ENCODE measurements at places on chromosomes 4 and X.

- H3K27ac ChIP-seq = no peak overlapping the region
- H3K27me3 ChIP-seq = peaks cover 6% of the 10 kb centered on the region
- H3K36me3 ChIP-seq = no peaks in the 10 kb centered on the region
- H3K4me1 ChIP-seq = no peaks in the 10 kb centered on the region
Observed at GRCh38 chr4:54440394-54441136, 211.5 kb downstream of the PDGFRA start.

GRCh38 chr4:622996-623913, 2.1 kb upstream of the PDE6B start:
- no peaks in the 10 kb centered on the region for H3K27me3 ChIP-seq
- no peaks in the 10 kb centered on the region for H3K36me3 ChIP-seq
- no peak overlapping the region for H3K27ac ChIP-seq
- H3K4me3 ChIP-seq = no peak overlapping the region

DNA sequence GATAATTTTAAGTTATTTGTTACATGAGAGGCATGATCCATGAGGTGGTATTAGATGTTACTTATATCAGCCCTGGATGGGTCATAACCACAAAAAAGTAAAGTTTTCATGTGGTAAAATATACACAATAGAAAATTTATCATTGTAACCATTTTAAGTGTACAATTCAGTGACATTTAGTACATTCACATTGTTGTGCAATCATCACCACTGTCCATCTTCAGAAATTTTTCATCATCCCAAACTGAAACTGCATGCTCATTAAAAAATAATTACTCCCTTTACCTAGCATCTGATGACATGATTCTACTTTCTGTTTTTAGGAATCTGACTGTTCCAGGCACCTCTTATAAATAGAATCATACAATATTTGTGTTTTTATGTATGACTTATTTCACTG, 11.2 kb downstream of the GK2 start:
- no peaks in the 10 kb centered on the region for H3K36me3 ChIP-seq
- no peak overlapping the region for H3K27ac ChIP-seq
- H3K4me3 ChIP-seq = no peak overlapping the region
- no peak for DNase-seq

DNA sequence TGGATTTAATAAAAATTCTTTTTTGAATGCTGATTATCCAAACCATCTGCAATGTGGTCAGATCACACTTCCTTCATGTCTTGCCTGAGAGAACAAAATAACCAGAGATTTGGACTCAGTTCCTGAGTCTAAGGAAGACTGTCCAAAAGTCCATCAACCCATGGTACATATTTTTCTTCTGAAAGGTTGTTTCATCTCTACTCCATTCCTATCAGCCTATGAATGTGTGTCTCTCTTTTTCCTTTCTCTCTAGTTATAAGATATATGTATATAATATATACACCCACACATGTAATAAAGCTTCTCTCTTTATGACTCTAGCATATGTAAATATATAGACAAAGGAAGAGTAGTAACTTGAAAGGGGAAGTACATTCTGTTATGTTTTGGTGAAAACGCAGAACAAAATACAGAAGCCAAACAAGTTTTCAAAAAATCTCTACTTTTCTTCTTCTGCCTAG, 226.9 kb downstream of the ARHGAP24 start:
- no peak for DNase-seq
- H3K36me3 ChIP-seq = no peaks in the 10 kb centered on the region
- peaks cover 2% of the 10 kb centered on the region for H3K27me3 ChIP-seq
- H3K27ac ChIP-seq = no peak overlapping the region
- peaks cover 7% of the 10 kb centered on the region for H3K4me1 ChIP-seq

DNA sequence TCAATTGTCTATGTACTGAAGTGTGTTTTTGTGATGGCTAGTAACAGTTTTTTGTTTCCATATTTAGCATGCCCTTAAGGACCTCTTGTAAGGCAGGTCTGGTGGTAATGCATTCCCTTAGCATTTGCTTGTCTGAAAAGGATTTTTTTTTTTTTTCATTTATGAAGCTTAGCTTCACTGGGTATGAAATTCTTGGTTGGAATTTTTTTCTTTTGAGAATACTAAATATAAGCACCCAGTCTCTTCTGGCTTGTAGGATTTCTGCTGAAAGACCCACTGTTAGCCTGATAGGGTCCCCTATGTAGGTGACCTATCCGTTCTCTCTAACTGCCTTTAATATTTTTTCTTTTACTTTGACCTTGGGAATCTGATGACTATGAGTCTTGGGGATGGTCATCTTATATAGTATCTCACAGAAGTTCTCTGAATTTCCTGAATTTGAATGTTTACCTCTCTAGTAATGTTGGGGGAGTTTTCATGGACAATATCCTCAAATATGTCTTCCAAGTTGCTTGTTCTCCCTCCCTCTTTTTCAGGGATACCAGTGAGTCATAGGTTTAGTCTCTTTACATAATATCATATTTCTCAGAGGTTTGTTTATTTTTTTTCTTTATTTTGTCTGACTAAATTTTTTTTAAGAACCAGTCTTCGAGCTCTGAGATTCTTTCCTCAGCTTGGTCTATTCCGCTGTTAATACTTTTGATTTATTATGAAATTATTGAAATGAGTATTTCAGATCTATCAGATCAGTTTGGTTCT, 157.1 kb upstream of the PGRMC2 start:
- no peaks in the 10 kb centered on the region for H3K27me3 ChIP-seq
- DNase-seq = no peak
- H3K4me1 ChIP-seq = no peaks in the 10 kb centered on the region
- H3K27ac ChIP-seq = no peak overlapping the region

GRCh38 chr4:152325831-152326230, 210.1 kb downstream of the FBXW7 start:
- no peak overlapping the region for H3K4me3 ChIP-seq
- H3K27me3 ChIP-seq = no peaks in the 10 kb centered on the region
- peaks cover 2% of the 10 kb centered on the region for H3K36me3 ChIP-seq
- DNase-seq = no peak
- H3K27ac ChIP-seq = no peak overlapping the region

DNA sequence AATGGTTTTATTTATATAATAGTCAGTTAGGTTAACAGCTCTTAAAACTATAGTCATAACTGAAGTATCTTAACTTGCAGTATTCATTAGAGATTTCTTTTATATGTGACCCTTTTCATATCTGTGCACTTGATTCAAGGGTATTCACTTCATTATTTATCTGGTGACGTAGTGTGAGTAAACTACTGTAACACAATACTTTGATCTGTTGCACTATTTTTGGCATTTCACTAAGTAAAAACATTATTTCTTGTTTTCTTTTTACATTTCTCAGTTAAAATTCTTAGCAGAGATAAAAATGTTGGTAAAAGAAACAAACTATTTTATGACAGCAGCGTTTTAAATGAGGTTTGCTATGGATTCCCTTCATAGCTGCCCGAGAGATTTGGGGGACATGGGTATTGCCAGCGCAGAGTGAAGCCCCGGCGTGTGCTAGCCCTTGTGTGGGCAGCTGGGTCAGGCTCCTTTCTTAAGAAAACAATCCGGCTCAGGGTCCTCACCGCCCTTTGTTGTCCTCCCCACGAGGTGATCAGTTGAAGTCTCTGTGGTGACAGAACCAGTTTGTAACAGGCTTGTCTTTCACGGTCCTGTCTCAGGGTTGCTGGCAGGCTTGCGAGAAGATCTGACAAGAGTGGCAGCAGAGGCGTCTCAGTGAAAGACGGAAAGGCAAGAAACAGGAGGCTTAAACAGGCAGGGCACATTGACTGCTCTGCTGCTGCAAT, 293.4 kb downstream of the BMPR1B start:
- H3K4me3 ChIP-seq = peak overlapping the region; percentile 54
- H3K27me3 ChIP-seq = no peaks in the 10 kb centered on the region
- H3K4me1 ChIP-seq = peaks cover 34% of the 10 kb centered on the region
- peak overlapping the region; percentile 47 for H3K27ac ChIP-seq
- no peaks in the 10 kb centered on the region for H3K36me3 ChIP-seq

- H3K4me3 ChIP-seq = no peak overlapping the region
- no peak for DNase-seq
- H3K4me1 ChIP-seq = no peaks in the 10 kb centered on the region
- H3K36me3 ChIP-seq = no peaks in the 10 kb centered on the region
- H3K27me3 ChIP-seq = no peaks in the 10 kb centered on the region
Observed at GRCh38 chr4:80798082-80798481, 232.4 kb upstream of the BMP3 start.

DNA sequence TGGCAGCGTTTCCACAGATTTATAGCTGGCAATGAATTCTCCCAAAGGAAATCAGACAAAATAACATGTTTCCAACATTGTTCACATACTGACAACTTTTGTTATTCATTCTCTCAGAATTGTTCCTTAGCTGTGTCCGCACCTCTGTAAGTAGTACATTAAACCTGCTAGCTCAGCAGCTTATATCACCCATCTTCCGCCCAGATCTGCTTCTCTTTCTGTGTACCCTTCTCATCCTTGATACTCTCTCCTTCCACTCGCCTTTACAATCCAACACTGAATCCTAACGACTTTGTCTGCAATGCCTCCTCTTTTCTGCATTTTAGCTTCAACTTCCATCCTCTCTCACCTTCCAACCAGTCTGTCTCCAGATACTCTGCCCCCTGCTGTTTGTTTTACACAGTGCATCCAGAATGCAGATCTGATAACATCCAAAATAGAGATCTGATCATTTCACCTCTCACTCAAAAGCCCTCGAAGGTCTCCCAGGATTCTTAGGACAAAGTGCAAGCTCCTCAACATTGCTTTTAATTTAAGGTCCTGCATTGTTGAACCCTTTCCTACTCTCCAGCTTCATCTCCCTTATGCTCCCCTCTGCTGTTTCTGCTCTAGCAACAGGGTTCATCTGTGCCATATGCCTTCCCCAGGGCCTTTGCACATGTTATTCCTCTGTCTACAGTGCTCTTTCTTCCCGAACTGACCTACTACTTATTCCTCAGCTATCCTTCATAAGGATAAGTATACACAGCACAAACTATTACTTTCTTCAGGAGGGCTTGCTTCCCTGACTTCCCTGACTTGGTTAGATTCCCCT, 67.3 kb upstream of the VBP1 start:
- H3K36me3 ChIP-seq = no peaks in the 10 kb centered on the region
- DNase-seq = peak; percentile 0
- no peaks in the 10 kb centered on the region for H3K4me1 ChIP-seq
- no peak overlapping the region for H3K27ac ChIP-seq
- H3K27me3 ChIP-seq = no peaks in the 10 kb centered on the region

DNA sequence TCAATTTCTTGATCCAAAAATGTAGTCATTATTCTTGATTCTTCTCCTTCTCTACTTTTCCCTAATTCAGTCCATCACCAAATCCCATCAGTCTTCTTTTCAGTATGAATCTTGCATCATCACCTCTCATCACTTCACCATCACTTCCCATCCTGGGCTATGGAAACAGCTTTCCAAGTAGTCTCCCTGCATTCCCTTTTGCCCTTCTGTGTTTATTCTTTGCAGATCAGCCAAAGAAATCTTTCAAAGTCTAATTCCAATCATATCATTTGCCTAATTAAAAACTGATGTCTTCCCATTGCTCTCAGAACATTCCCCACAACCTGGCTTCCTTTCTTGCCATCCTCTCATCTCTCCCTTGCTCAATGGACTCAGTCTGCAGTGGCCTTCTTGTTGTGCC, 201.7 kb upstream of the ADAMTS3 start:
- H3K4me1 ChIP-seq = no peaks in the 10 kb centered on the region
- no peak for DNase-seq
- no peak overlapping the region for H3K27ac ChIP-seq
- no peaks in the 10 kb centered on the region for H3K36me3 ChIP-seq
- no peaks in the 10 kb centered on the region for H3K27me3 ChIP-seq
- H3K4me3 ChIP-seq = no peak overlapping the region

DNA sequence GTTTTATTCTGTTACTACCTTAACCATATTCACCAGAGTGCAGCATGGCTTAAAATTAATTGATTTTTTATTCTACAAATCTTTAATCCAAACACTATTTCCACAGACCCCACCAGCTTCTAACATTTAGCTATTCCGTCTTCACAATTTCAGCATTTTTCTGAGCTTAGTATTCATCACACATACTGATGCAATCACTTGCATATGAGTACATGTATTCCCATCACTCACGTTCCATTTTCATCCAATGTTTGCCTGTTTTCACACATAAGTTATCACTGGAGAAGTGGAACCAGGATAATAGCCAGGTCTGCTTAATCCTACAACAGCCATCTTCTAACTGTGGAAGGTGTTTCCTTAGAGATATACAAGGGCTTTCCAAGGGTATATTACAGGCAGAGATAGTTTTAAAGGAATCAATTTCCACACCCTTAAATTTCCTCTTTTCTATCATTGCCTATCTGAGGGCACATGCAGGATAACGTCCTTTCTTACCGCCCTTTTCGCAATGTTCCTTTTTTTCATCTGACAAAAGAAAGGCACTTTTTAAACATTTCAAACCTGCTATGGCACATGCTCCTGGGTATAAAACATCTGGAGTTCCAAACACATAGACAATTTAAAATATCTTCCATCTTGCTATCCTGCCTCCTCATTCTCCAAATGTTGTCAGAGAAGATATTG, 115.8 kb downstream of the CORIN start:
- peaks cover 4% of the 10 kb centered on the region for H3K4me1 ChIP-seq
- no peak overlapping the region for H3K27ac ChIP-seq
- H3K4me3 ChIP-seq = no peak overlapping the region
- H3K36me3 ChIP-seq = no peaks in the 10 kb centered on the region
- DNase-seq = no peak
- H3K27me3 ChIP-seq = no peaks in the 10 kb centered on the region

GRCh38 chrX:81959964-81960363, 758.1 kb downstream of the SH3BGRL start:
- no peak overlapping the region for H3K27ac ChIP-seq
- H3K4me3 ChIP-seq = no peak overlapping the region
- DNase-seq = no peak
- no peaks in the 10 kb centered on the region for H3K36me3 ChIP-seq

GRCh38 chr4:147596981-147597380, 20.2 kb upstream of the TMEM184C start:
- no peaks in the 10 kb centered on the region for H3K36me3 ChIP-seq
- H3K27ac ChIP-seq = no peak overlapping the region
- no peak for DNase-seq
- no peaks in the 10 kb centered on the region for H3K27me3 ChIP-seq
- H3K4me1 ChIP-seq = no peaks in the 10 kb centered on the region

DNA sequence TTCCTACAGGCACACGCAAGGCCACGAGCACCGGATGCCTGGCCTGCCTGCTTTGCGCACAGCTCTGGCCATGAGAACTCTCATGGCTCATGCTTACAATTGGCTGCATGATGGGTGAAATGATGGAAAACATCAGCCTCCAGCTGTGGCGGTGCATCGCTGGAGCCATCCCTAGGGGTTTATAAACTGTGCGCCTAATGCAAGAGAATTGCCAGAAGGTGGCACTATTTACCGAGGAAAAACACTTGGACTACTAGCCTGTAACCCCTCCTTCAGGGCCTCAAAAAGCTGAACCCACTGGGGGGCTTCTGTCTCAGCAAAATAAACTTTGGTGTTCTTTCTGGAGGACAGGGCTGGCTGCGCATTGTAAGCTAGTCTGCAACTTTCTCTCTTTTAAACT, 51.9 kb downstream of the PHKA2 start:
- no peak overlapping the region for H3K4me3 ChIP-seq
- peak; percentile 14 for DNase-seq
- no peaks in the 10 kb centered on the region for H3K27me3 ChIP-seq
- H3K4me1 ChIP-seq = no peaks in the 10 kb centered on the region

Data from neuronal stem cell (in vitro differentiated cells).